Activated T-cell treated with anti-CD3 and anti-CD28 coated beads, Interleukin-2, amount 50 U/mL, for 72 hours (primary cell): ENCODE measurements at places on chromosomes 12 and 14.

GRCh38 chr12:81896771-81897170 lies 137.6 kb upstream of the PPFIA2 start:
- no peak overlapping the region for H3K27ac ChIP-seq
- H3K4me1 ChIP-seq: no peaks in the 10 kb centered on the region
- H3K4me3 ChIP-seq: no peak overlapping the region

GRCh38 chr12:69916544-69917235 lies 91.7 kb downstream of the MYRFL start:
- no peak for DNase-seq
- no peak overlapping the region for H3K4me3 ChIP-seq
- no peaks in the 10 kb centered on the region for H3K36me3 ChIP-seq
- no peaks in the 10 kb centered on the region for H3K27me3 ChIP-seq
- peak overlapping the region; percentile 25 for H3K27ac ChIP-seq

DNA sequence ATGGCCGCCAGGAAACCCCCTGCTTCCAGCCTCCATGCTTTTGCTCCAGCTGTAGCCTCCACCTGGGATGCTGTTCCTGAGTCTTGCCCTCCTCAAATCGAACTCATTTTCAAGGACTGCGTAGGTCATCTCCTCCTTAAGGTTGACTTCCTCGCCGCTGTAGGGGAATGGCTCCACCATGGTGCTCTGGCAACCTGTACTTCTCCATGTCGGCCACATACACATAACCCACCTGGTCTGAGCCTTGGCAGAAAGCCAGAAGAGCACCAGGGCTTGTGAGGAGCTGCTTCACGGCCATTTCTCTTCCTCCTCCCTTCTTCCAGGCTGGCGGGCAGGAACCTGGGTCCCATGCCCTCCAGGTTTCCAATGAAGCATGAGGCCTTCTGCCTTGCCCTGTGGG lies 36.7 kb upstream of the BEGAIN start:
- no peaks in the 10 kb centered on the region for H3K27me3 ChIP-seq
- H3K4me3 ChIP-seq: no peak overlapping the region
- H3K27ac ChIP-seq: no peak overlapping the region
- no peak for DNase-seq

GRCh38 chr14:59281609-59282377 lies 93.3 kb downstream of the DAAM1 start:
- no peaks in the 10 kb centered on the region for H3K4me1 ChIP-seq
- H3K4me3 ChIP-seq: no peak overlapping the region
- H3K27ac ChIP-seq: no peak overlapping the region
- no peaks in the 10 kb centered on the region for H3K27me3 ChIP-seq

- H3K36me3 ChIP-seq: no peaks in the 10 kb centered on the region
- H3K27me3 ChIP-seq: no peaks in the 10 kb centered on the region
- H3K27ac ChIP-seq: no peak overlapping the region
- H3K4me1 ChIP-seq: no peaks in the 10 kb centered on the region
- DNase-seq: no peak
Observed at GRCh38 chr14:99514552-99515300, 33.5 kb downstream of the CCNK start.

DNA sequence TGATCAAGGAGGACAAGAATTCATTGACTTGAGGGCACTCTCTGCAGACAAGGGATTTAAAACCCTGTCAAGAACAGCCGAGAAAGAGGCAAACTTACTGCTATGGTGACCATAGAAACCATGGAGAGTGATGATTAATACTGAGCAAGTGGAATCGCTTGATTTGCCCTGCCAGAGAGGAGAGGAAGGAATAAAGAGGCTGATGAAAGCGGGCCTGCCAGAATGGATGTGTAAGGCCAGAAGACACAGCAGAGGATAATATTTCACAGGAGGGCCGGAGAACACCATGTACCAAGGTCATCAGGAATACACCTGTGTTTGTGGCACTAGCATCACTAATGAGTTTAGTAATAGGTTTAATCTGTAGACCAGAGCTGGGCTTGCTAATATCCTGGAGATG lies 221.8 kb upstream of the DCN start:
- H3K36me3 ChIP-seq: no peaks in the 10 kb centered on the region
- no peaks in the 10 kb centered on the region for H3K4me1 ChIP-seq
- no peak overlapping the region for H3K27ac ChIP-seq
- no peak overlapping the region for H3K4me3 ChIP-seq
- H3K27me3 ChIP-seq: no peaks in the 10 kb centered on the region

GRCh38 chr14:97306760-97307246 lies 509.6 kb downstream of the VRK1 start:
- peak overlapping the region; percentile 75 for H3K4me3 ChIP-seq
- H3K27ac ChIP-seq: peak overlapping the region; percentile 96
- no peaks in the 10 kb centered on the region for H3K27me3 ChIP-seq
- H3K4me1 ChIP-seq: peaks cover 43% of the 10 kb centered on the region
- H3K36me3 ChIP-seq: no peaks in the 10 kb centered on the region
- peak; percentile 21 for DNase-seq

GRCh38 chr12:91037276-91037675 lies 20.5 kb downstream of the KERA start:
- H3K4me1 ChIP-seq: no peaks in the 10 kb centered on the region
- DNase-seq: no peak
- H3K27ac ChIP-seq: no peak overlapping the region
- H3K36me3 ChIP-seq: no peaks in the 10 kb centered on the region

DNA sequence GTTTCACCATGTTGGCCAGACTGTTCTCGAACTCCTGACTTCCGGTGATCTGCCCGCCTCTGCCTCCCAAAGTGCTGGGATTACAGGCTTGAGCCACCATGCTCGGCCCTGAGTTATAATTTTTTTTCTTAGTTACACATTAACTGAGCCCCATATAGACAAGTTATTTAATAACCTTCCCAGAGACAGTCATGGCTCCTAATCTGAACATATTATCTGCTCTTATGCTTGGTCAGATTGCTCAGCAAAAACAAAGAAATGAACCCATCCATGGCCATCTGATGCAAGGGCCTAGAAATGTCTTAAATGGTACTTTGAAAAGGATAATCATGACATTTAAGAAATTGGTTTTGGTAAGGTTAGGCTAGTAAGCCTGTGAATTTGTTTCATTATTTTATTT lies 13.0 kb downstream of the SAMD15 start:
- no peak overlapping the region for H3K27ac ChIP-seq
- no peak for DNase-seq
- H3K36me3 ChIP-seq: peaks cover 1% of the 10 kb centered on the region
- H3K4me1 ChIP-seq: no peaks in the 10 kb centered on the region

GRCh38 chr12:48542300-48542928 lies 17.0 kb downstream of the OR8S1 start:
- peak; percentile 33 for DNase-seq
- no peak overlapping the region for H3K4me3 ChIP-seq
- peaks cover 3% of the 10 kb centered on the region for H3K36me3 ChIP-seq
- H3K4me1 ChIP-seq: peaks cover 33% of the 10 kb centered on the region
- no peak overlapping the region for H3K27ac ChIP-seq
- peaks cover 10% of the 10 kb centered on the region for H3K27me3 ChIP-seq

DNA sequence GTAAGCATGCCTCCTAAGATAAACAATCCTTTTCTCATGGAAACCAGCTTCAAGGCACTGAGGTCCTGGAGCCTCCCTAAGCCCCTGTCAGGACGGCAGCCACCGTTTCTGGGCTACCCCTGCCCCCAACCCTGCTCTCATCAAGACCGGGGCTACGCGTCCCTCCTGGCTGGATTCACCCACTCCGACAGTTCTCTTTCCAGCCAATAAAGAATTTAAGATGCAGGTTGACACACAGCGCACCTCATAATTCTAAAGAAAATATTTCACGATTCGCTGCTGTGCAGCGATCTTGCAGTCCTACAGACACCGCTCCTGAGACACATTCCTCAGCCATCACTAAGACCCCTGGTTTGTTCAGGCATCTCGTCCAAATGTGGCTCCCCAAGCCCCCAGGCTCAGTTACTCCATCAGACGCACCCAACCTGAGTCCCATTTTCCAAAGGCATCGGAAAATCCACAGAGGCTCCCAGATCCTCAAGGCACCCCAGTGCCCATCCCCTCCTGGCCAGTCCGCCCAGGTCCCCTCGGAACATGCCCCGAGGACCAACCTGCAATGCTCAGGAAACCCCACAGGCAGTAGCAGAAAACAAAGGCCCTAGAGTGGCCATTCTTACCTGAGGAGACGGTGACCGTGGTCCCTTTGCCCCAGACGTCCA lies 336.3 kb downstream of the TMEM121 start:
- H3K4me1 ChIP-seq: peaks cover 26% of the 10 kb centered on the region
- H3K36me3 ChIP-seq: no peaks in the 10 kb centered on the region
- peak overlapping the region; percentile 12 for H3K27ac ChIP-seq
- DNase-seq: no peak
- peak overlapping the region; percentile 26 for H3K4me3 ChIP-seq

DNA sequence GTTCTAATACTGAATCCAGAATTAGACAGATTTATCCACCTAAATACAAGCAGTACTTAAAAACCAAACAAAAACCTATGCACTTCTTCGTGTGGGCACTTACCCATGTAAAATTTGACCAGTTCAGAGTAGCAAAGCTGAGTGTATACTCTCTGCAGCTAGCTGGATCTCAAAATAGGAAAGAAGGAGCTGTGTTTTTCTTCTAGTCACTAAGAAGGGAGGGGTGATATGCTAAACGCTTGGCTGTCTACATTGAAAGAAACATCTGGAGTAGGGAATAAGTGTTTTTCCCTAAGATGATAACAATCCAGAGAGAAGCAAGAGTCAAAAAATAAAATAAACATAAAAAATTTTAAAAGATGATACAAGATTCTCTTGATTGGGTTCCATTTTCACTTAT lies 20.0 kb downstream of the RBMS2 start:
- H3K27ac ChIP-seq: no peak overlapping the region
- H3K4me1 ChIP-seq: no peaks in the 10 kb centered on the region
- H3K4me3 ChIP-seq: no peak overlapping the region
- no peak for DNase-seq
- H3K27me3 ChIP-seq: no peaks in the 10 kb centered on the region

DNA sequence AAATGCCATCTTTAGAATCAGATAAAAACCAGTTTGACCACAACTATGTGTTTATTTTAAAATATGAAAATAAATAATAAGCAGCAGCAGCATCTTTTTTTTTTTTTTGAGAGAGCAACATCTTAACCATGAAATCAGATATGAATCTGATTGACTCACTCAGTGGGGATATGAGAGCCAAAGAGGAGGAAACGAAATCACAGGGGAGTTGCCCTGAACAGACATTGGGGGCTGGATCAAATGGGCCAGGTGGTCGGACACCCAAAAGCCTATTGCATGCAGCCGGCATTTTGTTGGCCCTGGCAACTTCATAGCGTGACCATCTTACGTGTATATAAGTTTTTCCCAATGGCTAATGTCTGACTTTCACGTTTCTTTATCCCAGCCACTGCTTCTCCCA lies 321.1 kb downstream of the NPAS3 start:
- no peaks in the 10 kb centered on the region for H3K36me3 ChIP-seq
- H3K4me3 ChIP-seq: no peak overlapping the region
- no peaks in the 10 kb centered on the region for H3K27me3 ChIP-seq
- H3K27ac ChIP-seq: no peak overlapping the region

DNA sequence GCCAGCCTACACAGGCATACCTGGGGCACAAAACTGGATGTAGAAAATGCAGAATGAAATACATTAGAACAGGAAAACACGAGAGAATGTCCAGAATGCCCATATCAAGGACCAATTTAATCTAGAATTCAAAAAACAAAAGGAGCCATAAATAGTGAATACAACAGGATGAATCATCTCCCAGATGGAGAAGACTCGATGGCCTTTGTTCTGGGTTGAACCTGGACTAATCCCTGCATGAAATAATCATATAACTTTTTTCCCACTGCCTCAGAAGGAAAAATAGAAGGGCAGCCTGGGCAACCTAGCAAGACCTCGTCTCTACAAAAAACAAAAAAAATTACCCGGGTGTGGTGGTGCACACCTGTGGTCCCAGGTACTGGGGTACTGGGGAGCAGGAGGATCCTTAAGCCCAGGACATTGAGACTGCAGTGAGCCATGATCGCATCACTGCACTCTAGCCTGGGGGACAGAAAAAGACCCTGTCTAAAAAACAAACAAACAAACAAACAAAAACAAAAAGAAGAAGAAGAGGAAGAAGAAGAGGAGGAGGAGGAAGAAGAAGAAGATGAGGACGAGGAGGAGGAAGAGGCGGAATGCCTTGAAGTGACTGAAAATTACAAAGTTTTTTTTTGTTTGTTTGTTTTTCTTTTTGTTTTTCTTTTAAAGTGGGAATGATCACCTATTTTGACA lies 30.3 kb upstream of the NRDE2 start:
- H3K4me1 ChIP-seq: peaks cover 4% of the 10 kb centered on the region
- H3K27me3 ChIP-seq: peaks cover 8% of the 10 kb centered on the region
- no peak overlapping the region for H3K4me3 ChIP-seq
- no peak for DNase-seq
- H3K36me3 ChIP-seq: no peaks in the 10 kb centered on the region

DNA sequence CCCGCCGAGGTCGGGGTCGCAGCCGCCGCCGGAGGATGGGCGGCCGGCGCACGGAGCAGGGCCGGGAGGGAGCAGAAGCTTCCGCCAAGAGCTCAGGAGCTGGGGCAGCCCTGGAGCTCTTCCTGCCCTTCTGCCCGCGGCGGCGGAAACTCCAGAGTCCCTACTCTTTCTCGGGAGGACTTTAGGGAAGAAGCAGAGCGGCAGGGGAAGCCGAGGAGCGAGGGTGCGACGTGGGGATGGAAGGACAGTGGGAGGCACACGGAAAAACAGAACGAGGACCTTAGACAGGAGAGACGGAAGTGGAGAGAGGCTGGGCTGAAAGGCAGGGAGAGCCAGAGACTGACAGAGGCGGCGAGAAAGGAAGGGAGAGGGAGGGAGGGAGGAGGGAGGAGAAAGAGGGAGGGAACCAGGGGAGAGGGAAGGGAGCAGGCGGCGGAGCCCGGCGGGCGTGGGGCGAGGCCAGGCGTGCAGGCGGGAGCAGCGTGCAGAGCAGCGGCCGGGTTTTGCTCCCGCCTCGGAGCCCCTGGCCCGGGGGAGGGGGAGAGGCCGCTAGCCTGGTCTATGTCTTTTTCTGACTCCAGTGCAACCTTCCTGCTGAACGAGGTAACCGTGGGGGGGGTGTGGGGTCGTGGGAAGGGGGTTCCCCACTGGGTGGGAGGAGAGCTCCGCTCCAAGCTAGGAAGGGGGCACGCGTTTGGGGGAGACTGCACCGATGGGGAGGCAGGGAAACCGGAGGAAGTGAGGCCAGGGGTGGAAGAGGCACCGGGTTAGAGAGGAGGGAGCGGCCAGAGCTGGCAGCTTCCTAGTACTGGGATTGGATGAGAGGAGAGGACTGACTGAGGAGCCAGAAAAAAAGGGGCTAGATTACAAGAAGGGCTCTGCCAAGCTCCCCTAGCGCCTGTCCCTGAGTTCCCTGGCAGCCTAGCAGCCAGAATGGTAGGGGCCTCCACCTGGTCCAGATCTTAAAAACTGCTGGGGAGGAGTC lies 2.9 kb upstream of the CACNB3 start:
- DNase-seq: peak; percentile 38
- peak overlapping the region; percentile 96 for H3K4me3 ChIP-seq
- H3K27ac ChIP-seq: peak overlapping the region; percentile 54
- H3K4me1 ChIP-seq: peaks cover 39% of the 10 kb centered on the region
- peaks cover 22% of the 10 kb centered on the region for H3K27me3 ChIP-seq
